Lung (tissue), 17 donors: ENCODE measurements at places on chromosomes 13 and 19.
A peak's percentile ranks its signal among the peaks of the same experiment; 100 is the strongest.

DNA sequence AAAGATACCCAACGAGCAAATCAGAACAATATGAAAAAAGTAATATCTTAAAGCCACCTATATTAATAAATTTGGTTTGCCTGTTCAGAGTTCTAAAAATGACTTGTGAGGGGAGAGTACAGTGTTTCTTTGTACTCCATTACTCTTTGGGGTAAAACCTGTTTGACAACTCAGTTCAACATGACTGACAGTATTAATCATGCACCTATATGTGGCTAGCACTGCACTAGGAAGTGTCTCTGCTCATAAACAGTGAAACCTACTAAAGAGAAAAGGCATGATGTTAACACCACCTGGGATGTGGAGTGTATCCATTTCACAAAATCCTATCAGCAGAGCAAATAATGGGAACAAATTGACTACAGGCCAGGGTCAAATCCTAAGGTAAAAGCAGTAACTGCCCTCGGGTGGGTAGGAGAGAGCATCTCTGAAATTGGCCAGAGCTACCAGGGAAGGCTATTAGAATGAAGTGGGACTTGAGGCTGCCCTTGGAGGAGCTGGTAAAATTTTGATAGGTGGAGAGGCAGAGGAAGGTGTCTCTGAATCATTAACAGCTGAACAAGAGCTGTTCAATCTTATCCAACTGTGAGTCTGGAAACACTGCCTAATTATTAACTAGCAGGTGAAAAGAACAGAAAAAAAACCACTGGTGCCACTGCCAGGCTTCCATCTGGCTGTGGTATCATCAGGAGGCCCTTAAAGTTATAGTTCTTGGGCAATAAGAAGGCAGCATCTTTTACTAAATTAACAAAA is 365.1 kb downstream of the DNAJC15 start:
- no peak overlapping the region for H3K4me3 ChIP-seq
- DNase-seq, result peak; percentile 69
- no peaks in the 10 kb centered on the region for H3K27me3 ChIP-seq
- H3K4me1 ChIP-seq, result peaks cover 18% of the 10 kb centered on the region
- H3K27ac ChIP-seq, result no peak overlapping the region

GRCh38 chr13:40052954-40053353 is 397.5 kb downstream of the COG6 start:
- H3K27ac ChIP-seq, result no peak overlapping the region
- no peaks in the 10 kb centered on the region for H3K4me1 ChIP-seq
- H3K27me3 ChIP-seq, result no peaks in the 10 kb centered on the region
- DNase-seq, result no peak
- H3K36me3 ChIP-seq, result no peaks in the 10 kb centered on the region

- peak; percentile 20 for DNase-seq
- no peaks in the 10 kb centered on the region for H3K27me3 ChIP-seq
- H3K4me3 ChIP-seq, result no peak overlapping the region
- no peaks in the 10 kb centered on the region for H3K36me3 ChIP-seq
These were observed 358.1 kb downstream of the ENOX1 start for GRCh38 chr13:43428545-43429296.

- H3K27ac ChIP-seq, result no peak overlapping the region
- H3K36me3 ChIP-seq, result no peaks in the 10 kb centered on the region
- H3K4me1 ChIP-seq, result no peaks in the 10 kb centered on the region
These were observed 11.5 kb downstream of the CEACAM1 start for GRCh38 chr19:42516771-42517170.

DNA sequence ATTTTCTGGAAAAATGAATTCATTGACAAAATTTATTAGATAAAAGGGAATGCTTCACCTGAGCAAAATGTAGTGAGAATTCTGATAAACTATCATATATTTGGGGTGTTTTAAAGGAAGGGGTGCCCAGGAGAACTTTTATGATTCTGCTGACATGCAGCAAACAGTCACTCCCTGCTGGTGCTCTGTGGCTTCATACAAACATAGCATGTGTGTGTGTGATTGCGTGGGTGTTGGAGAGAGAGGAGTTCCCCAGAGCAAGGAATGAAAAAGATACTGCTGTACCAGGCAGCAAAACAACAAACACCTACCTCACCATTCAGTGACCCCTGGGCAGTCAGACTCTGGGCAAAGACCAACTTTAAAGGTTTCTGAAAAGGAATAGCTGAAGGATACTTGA is 546.7 kb downstream of the RFC3 start:
- H3K4me1 ChIP-seq, result no peaks in the 10 kb centered on the region
- H3K36me3 ChIP-seq, result no peaks in the 10 kb centered on the region
- no peak overlapping the region for H3K4me3 ChIP-seq
- no peak for DNase-seq

GRCh38 chr13:66273011-66273410 is 957.1 kb downstream of the PCDH9 start:
- DNase-seq, result no peak
- no peaks in the 10 kb centered on the region for H3K36me3 ChIP-seq
- no peaks in the 10 kb centered on the region for H3K4me1 ChIP-seq
- no peak overlapping the region for H3K27ac ChIP-seq
- no peaks in the 10 kb centered on the region for H3K27me3 ChIP-seq

DNA sequence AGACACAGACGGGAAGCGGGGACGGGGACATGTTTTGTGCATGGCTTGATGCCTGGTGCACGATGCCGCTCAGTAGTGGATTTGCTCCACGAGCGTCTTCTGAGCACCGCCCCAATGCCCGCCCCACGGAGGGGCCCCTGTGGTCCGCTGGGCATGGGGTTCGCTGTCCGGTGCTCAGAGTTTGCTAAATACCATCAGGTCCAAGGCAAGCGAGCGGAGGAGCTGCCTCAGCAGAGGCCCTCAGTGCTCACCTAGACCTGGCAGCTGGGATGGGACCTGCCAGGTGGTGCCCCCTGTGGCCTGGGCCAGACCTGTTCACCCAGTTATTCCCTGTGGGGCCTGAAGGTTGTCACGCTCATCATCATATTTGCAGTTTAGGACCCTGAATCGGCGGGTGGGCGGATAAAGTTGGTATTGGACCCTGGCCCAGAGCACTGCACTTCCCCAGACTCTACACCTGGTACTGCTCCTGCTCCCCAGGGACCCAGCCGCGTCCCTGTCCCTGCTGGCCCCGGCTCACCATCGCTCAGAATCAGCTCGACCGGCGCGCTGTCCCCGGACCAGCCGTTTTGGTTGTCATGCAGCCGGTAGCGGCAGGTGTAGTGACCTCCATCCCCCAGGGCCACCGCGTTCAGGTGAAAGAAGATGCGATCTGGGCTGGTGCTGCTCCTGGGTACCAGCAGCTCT is 2.3 kb downstream of the A1BG start:
- peaks cover 5% of the 10 kb centered on the region for H3K36me3 ChIP-seq
- H3K4me1 ChIP-seq, result no peaks in the 10 kb centered on the region
- no peak overlapping the region for H3K27ac ChIP-seq
- DNase-seq, result peak; percentile 10
- no peak overlapping the region for H3K4me3 ChIP-seq

DNA sequence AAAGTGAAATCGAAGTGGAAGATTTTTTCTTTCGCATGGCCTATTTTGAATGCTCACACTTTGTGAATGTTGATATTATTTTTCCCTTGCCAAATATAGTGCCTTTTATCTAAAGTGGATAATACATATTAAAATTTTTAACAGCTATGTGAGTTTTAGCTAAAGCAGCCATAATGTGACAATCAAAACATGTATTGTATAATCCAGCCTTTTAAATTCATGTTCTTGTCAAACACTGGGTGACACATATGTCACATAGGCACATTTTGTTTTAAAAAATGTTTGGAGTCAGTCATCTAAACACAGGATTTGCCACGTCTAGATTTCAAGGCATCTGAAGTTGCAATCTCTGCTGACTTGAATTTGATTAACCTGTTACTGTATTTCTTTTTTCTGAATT is 1256.6 kb downstream of the SLITRK1 start:
- no peak overlapping the region for H3K4me3 ChIP-seq
- H3K27me3 ChIP-seq, result no peaks in the 10 kb centered on the region
- no peaks in the 10 kb centered on the region for H3K4me1 ChIP-seq
- DNase-seq, result no peak
- H3K27ac ChIP-seq, result no peak overlapping the region

DNA sequence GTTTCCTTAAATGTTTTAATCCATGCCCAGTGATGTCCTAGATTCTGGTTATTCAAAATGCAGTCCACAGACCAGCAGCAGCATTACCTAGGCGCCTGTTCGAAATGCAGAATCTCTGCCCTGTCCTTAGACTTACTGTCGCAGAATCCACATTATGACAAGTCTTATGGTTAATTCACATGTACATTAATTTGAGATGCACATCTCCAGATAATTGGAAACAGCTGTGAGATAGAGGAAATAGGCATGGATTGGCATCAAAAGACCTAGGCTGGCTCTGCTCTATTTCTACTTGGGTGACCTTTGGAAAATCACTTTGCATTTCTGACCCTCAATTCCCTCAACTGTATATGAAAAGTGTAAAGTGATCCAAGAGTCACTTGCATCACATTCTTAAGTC is 700.7 kb downstream of the DIAPH3 start:
- no peak overlapping the region for H3K4me3 ChIP-seq
- no peaks in the 10 kb centered on the region for H3K36me3 ChIP-seq
- H3K27ac ChIP-seq, result no peak overlapping the region
- H3K4me1 ChIP-seq, result no peaks in the 10 kb centered on the region

GRCh38 chr13:102012299-102013293 is 389.3 kb downstream of the FGF14 start:
- H3K4me3 ChIP-seq, result no peak overlapping the region
- peak; percentile 4 for DNase-seq
- no peak overlapping the region for H3K27ac ChIP-seq
